ENCODE measurements at places on chromosomes 13 and 19.

DNA sequence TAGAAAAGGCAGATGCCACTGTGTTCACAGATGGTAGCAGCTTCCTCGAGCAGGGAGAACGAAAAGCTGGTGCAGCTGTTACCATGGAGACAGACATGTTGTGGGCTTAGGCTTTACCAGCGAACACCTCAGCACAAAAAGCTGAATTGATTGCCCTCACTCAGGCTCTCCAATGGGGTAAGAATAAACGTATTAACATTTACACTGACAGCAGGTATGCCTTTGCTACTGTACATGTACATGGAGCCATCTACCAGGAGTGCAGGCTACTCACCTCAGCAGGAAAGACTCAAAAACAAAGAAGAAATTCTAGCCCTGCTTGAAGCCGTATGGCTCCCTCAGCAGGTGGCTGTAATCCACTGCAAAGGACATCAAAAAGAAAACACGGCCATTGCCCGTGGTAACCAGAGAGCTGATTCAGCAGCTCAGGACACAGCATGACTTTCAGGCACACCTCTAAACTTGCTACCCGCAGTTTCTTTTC, 197.7 kb downstream of the ZNF737 start:
- DNase-seq, result peak; percentile 87

DNA sequence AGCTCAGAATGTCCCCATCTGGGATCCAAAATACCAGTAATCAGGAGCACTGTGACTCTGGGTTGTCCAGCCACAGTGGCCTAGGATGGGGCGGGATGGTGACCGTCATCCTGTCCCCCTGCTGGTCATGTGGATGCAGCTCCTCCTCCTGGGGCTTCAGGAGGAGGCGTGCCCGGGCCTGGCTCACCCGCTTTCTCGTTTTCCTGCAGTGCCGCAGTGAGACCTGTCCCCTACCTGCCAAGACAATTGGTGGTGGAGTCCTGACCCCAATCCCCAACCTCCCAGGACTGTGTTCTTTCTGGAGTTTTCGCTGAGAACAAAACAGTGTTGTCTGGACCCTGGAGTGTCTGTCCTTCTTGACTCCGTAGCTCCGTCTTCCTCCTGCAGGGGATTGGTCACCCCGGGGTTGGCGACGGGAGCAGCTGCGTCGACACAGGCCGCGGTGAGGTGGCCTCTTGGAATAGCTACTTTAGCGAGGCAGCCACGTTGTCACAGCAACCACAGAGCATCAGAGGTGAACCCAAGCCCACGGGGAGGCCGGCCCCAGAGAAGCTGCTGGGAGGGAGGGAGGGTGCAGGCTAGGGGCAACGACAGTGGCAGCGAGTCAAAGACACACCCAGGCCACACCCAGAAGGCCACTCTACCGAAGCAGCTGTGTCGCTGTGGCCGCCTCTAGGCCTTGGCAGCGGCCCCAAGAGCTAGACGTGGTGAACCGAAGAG, 10.2 kb upstream of the EMC10 start:
- peak; percentile 81 for DNase-seq

DNA sequence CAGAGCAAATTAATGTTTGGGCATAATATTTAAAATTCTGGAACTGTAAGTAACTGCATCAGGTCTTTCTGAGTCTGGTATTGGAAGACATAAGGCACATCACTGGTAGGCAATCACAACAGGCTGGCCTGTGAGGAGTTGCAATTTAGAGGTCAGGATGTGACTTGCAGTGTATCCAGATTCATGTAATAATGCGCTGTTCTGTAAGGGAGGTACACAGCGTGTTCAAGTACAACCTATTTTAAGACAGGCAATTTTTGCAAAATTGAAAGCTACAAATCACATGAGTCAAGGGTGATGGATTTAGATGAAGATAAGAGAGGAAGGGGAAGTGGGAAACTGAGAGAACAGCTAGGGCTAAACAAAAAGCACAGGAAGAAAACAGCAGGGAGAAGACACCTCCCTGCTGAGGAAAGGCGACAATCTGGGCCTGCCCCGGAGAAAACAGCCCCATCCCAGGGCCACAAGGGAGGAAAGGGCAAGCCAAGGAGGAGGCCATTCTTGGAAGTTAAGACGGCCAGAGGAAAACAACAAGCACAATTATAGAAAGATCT, 138.1 kb downstream of the LACC1 start:
- no peak for DNase-seq

GRCh38 chr13:79194272-79194671, 211.8 kb downstream of the RBM26 start:
- no peak for DNase-seq

- no peak for DNase-seq
Observed at GRCh38 chr13:83975655-83976165, 93.4 kb upstream of the SLITRK1 start.
